Hindlimb muscle (tissue), 1 donor: ENCODE measurements at places on chromosomes 6 and 20. TPM values are rescaled to one million over a fixed set of nuclear protein-coding genes. Genes with fewer than 3 reads are reported as not detected.

SLC17A3 gene
- not detected for polyA plus RNA-seq

DNA sequence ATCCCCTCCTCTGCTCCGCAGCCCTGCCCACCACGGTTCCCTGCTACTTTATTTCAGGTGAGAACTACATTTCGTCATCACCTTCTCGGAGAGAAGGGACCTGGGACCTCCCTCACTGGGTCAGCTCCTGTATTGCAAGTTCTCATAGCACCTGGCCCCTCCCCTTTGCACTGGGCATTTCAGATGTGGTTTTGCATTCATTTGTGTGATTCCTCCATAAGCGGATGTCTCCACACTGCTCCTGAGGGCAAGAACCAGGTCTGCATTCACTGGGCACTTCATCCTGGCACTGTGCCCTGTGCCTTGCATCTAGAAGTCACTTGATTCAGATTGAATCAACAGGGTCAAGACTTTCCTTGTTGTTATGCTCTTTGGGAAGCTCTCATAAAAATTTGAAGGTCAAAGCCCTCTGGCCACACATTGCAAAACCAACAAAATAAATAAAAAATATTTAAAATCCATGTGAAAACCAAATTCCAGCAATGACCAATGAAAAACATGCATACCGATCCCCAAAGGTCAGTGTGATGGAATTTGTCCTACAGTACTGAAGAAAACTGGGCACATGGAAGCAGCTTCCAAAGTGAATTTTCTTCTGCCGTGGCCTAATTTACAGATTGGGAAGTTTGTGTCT, 89.1 kb upstream of the F13A1 start:
- DNase-seq = no peak

ACAT2 gene
- polyA plus RNA-seq = 15.1 TPM

- DNase-seq = no peak
Measured at GRCh38 chr20:12827816-12828385, 180.9 kb upstream of the SPTLC3 start.

PSMB8 gene
- polyA plus RNA-seq = 13.9 TPM

REM1 gene
- 6.6 TPM for polyA plus RNA-seq

GRCh38 chr6:26302941-26303559, 61.9 kb upstream of the BTN3A2 start:
- DNase-seq = no peak

DNA sequence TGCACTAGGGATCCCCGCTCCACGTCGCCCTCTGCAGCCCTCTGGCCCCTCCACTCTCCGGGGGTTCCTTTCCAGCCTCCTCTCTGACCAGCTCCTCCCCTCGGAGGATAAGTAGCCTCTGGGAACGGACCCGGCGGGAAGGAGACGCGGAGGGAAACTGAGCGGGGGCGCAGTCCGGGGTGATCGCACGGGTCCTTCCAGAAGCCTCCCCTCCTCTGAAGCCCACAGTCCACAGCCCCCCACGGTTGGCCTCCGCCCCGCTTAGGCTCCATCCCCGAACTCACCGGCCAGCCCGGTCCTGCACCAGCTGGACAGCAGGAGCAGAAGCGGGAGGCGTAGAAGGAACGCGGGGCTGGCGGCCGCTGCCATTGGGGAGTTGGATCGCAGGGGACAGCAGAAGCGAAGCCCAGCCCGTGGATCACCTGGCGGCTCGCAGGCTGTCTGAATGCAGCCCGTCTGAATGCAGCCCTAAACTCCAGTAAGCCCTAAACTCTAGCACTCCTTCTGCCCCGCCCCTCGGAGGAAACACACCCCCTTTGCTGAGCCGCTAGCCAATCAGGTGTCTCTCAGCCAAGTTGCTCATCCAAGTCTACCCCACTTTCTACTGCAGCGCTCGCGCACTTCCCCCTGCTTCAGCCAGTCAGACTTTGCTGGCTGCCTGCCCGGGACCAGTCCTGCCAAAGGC, at the start of gene RAET1G:
Gene RAET1G, minus strand, starts transcription at position 480 of the 685 bp plus-strand sequence. Its CDS starts 111 bp downstream, at position 369.
- DNase-seq = peak; percentile 86

DNA sequence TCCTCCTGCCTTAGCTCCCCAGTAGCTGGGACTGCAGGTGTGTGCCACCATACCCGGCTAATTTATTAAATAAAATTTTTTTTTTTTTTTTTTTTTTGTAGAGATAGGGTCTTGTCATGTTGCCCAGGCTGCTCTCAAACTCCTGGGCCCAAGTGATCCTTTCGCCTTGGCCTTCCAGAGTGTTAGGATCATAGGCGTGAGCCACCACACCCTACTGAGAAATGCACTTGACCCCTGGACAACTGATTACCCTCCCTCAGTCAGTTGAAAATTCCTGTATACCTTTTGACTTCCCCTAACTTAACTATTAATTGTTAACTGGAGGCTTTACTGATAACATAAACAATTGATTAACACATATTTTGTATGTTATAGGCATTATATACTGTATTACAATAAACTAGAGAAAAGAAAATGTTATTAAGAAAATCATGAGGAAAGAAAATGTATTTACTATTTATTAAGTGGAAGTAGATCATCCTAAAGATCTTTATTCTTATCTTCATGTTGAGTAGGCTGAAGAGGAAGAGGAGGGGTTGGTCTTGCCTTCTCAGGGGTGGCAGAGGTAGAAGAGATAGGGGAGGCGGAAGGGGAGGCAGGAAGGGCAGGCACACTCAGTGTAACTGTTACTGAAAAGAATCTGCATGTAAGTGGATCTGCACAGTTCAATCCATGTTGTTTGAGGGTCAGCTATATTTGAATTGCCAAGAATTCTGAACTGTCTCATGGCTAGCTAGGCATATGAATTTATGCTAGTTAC, 104.3 kb downstream of the FARS2 start:
- DNase-seq = no peak

GRCh38 chr6:35258858-35259193, 709 bp upstream of the ZNF76 start:
- DNase-seq = no peak

GRCh38 chr6:137123078-137123477, 50.4 kb downstream of the IL22RA2 start:
- DNase-seq = no peak

DNA sequence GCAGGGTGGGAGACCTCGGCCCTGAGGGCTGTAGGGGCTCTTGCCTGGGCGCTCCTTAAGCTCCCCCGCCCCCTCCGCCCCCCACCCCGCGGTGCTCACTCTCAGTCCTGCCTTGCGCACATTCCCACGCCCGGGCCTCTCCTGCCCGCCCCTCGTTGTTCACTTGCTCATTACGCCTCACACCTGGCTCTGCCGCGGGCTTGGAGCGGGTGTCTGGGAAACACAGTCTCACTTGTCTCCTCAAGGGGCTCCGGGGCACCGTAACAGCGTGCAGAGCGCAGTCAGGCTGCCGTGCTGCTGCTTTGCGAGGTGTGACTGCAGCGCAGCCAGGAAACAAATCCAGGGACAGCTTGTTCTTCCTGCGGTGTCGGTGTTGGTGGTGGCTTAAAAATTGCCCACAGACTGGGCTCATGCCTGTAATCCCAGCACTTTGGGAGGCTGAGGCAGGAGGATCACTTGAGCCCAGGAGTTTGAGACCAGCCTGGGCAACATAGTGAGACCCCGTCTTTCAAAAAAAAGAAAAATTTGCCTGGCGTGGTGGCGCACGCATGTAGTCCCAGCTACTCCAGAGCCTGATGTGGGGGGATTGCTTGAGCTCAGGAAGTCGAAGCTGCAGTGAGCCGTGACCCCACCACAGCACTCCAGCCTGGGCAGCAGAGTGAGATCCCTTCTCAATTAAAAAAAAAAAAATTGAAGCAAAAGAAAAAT, 4.6 kb downstream of the NPBWR2 start:
- no peak for DNase-seq

- no peak for DNase-seq
Measured at GRCh38 chr6:119303164-119303887, 46.2 kb downstream of the MAN1A1 start.

GRCh38 chr6:149136273-149136912, 181.1 kb upstream of the TAB2 start:
- no peak for DNase-seq
